Fibroblast of gingiva (primary cell): ENCODE measurements at places on chromosomes 1 and 21.

- no peak for DNase-seq
These were observed 12.7 kb upstream of the AIM2 start for GRCh38 chr1:159089184-159089791.

DNA sequence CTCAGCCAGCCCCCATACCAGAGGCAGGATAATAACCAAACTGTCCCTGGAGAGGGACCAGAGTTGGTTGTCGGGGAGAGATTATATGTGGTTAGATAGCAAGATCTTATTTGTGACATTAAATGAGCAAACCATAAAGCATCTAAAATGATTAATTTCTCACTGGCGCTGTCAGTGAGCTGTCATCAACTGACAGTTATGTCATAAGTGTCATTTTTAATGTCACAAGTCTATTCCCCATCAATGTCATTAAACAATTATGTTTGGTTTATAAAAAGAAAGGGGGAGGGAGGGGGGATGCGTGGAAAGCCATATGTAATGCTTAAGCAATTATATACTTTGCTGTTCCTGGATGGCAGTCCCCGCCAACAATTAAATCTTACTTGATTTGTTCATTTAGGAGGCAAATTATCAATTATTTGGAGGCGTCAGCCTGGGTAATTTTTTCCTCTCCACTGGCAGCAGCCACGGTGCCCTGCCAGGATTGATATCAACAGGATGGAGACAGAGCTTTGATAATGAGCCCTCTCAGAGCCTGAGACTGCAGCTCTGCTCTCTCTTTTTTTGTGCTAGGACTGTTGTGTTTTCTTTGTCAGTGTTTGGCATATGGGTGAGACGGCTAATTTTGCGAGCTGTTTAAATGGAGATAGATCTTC lies 333.6 kb upstream of the CAMK1G start:
- DNase-seq: no peak

GRCh38 chr1:3908886-3909517 lies 8.9 kb upstream of the C1orf174 start:
- DNase-seq: no peak

- DNase-seq: peak; percentile 46
These were observed 21.0 kb upstream of the ERRFI1 start for GRCh38 chr1:8047112-8047511.

- DNase-seq: no peak
These were observed 28.3 kb downstream of the ALPL start for GRCh38 chr1:21537511-21537931.

- no peak for DNase-seq
These were observed 593.1 kb downstream of the PTBP2 start for GRCh38 chr1:97314685-97315084.
